Stomach (tissue), 19 donors: ENCODE measurements at places on chromosomes 16 and 17.
A peak's percentile ranks its signal among the peaks of the same experiment; 100 is the strongest.

DNA sequence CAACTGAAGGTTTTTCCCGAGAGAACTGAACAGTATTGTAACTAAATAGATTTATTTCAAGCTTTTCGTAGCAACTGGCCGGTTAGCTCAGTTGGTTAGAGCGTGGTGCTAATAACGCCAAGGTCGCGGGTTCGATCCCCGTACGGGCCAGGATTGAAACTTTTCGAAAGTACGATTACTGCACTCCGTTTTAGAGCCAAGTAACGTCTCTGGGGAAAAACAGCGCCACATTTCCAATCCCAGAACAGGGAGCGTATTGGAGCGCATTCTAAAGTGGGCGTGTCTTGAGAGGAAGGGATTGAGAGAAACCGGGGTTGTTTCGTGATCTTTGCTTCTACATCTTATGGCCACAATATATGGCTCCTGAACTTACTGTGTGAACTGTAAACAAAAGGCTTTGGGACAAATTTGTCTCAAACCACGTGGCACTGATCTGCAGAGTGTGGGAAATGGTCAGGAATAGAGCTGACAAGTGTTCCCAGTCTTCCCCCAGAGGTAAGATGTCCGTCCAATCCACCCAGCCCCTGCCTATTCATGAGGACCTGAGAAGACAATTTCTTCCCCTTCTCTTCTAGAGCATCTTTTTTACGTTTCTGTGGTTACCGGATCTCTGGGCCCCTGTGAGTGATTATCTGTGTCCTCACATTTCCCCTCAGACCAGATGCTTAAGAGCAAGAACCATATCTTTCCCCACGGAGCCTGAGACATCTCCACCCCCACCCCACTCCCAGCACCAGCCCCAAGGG lies 2.3 kb downstream of the BORCS6 start:
- peak; percentile 95 for DNase-seq

- no peak for DNase-seq
These were observed 27.1 kb downstream of the HNF1B start for GRCh38 chr17:37717627-37718323.

DNA sequence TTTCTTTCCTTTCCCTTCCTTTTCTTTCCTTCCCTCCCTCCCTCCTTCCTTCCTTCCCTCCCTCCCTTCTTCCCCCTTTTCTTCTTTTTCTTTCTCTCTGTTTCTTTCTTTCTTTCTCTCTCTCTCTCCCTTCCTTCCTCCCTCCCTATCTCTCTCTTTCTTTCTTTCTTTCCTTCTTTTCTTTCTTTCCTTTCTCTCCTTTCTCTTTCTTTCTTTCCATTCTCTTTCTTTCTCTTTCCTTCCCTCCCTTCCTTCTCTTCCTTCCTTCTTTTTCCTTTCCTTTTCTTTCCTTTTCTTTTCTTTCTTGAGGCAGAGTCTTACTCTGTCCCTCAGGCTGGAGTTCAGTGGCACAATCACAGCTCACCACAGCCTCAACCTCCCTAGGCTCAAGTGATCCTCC lies 31.0 kb downstream of the DEXI start:
- no peak for DNase-seq

GRCh38 chr16:70696952-70697593 lies 11.2 kb upstream of the MTSS2 start:
- DNase-seq: peak; percentile 92

DNA sequence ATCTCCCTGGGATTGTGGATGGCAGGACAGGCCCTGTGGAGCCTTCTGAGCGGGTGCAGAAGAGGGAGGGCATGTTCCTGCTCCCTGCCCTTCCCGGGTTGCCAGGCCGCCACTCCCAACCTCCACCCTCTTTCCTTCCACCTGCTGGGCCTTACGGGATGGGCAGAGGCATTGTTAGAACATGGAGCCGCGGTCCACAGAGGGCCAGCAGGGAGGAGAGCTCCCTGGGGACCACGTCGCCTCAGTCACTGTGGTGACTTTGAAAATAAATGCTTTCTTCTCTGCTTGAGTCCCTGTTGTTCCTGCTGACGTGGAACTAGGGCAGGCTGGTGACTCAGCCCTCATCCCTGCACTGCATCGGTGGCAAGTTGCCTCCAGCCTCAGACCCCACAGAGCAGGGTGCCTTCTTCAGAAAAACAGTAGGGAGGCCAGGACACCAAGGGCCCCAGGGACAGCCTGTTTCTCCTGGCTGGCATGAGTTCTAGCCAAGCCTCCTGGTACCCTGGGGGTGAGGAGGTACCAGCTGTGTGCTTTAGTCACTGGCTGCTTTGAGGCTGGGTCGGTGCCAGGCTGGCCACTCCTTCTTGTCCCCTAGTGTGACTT lies 224.9 kb downstream of the SEC14L1 start:
- peak; percentile 79 for DNase-seq

DNA sequence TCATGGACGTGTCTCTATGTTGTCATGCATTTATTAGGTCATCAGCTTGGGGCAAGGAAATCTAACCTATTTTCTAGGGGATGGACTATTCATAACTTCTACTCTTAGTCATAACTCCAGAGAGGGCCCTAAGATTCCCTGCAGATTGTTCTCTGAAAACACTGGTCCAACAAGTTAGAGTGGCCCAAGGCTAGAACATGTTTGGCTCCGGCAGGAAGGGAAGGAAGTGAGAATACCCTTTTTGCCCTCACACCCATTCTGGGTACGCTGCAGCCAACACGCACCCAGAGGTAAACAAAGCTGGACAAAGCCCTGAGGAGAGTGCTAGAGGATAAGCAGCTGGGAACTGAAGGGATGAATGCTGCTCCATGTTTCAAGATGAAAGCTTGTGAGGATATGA lies 9.9 kb downstream of the C16orf86 start:
- DNase-seq: no peak

DNA sequence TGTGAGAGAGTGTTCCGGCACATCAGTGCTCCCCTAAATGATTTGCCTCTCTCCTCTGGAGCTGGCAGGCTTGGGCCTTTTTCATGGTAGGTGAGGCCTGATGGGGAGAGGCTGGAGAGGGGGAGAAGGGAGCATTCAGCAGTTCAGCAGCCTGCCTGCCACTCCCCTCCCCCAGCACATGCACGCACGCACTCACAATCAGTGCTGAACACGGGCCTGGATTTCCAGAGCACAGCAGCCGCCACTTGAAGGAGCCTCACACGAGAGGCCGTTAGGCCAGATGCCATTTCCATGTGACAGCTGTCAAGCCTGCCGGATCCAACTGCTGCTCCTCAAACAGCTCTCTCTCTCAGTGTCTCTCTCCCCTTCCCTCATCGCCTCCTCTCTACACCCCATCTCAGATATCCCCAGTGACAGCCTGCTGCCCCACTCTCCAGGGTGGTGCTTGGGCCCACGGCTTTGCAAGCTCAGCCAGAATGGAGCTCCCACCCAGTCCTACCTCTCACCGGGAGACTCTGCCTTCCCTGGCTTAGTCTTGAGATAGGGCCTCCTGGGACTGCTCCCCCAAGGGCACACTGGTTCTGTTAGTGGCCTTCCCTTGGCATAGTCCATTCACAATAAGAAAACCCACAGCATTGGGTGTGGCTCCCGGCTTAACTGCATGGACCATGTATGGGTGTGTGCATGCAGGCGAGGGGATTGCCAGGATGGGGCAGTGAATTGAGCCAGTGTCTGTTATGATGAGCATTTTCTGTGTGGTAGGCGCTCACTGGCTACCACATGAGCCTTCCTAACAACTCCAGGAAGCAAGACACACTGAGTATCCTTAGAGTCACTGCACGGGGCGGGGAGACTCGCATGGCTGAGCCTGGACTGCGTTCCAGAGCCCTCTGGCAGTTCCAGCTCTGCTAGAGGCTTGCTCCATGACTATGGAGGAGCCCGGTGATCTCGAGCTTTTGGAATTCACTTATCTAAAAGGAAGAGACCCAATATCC lies 226.2 kb downstream of the CCDC182 start:
- peak; percentile 76 for DNase-seq

DNA sequence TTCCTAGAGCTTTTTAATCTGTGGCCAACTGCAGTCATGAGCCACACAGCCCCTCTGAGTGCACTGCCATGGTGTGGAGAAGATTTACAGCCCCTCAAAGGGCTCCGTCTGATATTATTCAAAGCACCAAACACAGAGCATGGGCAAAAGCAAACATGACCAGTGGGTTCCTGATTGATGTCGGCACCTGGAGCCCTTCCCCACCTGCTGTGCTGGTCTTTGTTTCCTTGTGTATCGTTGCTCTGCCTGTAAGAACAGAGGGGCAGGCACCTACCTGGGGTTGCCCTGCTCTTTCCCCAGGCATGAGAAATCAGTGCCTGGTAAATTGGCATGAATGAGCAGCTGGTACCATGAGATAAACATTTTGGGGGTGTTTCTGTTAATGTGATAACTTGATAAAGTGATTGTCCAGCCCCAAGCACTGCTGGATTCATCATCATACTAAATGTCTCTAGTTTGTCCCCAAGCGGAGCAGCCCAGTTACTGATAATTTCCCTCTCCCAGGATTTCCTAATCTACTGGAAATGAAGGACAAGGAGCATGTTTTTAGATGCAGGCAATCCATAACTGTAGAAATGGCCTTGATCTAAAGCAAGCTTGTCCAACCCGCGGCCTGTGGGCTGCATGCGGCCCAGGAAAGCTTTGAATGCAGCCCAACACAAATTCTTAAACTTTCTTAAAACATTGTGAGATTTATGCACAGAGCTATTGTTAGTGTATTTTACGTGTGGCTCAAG lies 5.0 kb upstream of the SPIRE2 start:
- no peak for DNase-seq

DNA sequence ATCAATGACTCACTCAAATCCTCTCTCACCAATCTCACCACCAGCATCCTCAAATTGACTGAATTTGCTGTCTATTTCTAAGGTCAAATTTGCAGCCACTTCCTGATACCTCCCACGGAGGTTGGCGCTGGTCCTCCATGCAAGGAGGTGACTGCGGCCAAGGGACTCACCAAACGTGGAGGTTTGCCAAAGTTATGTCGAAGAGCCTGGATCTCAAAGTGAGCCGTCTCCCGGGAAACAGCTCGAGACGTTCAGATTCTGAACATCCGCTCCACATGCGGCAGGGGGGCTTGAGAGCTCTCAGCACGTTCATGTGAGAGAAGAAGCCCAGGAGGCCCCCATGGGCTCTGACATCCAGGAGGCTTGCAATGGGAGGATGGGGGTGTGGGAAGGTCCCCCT lies 22.6 kb downstream of the LGALS3BP start:
- peak; percentile 46 for DNase-seq

DNA sequence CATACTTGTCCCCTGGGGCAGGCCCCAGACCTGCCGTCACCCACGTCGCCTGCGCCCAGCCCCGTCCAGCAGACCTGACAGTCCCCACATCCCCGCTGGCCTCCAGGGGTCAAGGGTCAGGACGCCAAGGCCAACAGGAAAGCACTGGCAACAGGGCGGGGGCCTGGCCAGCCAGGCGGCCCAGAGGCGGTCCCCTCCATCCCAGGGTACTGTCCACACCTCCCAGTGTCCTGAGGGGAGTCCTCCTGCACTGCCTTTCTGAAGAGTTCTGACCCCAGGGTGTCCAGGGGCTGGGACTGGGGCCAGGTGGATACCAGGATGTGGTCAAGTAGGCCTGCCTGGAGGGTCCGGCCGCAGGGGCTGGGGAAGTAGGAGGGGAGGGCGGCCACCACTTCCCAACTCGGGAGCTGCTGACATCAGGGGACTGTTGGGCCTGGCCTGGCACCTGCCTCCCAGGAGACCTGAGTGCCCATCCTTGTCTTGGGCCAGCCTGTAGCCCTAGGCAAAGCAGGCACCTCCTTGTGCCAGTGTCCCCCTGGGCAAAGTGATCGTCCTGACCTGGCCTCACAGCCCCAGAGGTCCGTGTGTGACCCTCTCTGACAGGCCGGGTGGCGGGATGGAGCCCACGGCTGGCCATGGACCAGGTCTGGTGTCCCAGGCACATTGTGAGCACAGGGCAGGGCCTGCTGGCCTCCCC lies 6.7 kb upstream of the AXIN1 start:
- DNase-seq: no peak

DNA sequence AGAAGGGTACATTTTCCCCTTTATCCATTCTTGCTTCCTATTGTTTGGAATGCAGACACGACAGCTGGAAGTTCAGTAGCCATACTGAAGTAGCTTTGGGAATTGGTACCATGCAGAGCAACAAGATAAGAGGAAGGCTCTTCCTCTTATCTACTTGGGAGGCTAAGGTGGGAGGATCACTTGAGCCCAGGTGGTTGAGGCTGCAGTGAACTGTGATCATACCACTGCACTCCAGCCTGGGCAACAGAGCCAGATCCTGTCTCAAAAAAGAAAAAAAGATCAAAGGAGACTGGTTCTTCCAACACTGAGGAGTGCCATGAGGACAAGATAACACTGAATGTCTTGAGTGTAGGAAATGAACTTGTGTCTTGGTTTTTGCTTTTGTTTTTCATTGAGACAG lies 16.0 kb upstream of the RANGRF start:
- DNase-seq: no peak

DNA sequence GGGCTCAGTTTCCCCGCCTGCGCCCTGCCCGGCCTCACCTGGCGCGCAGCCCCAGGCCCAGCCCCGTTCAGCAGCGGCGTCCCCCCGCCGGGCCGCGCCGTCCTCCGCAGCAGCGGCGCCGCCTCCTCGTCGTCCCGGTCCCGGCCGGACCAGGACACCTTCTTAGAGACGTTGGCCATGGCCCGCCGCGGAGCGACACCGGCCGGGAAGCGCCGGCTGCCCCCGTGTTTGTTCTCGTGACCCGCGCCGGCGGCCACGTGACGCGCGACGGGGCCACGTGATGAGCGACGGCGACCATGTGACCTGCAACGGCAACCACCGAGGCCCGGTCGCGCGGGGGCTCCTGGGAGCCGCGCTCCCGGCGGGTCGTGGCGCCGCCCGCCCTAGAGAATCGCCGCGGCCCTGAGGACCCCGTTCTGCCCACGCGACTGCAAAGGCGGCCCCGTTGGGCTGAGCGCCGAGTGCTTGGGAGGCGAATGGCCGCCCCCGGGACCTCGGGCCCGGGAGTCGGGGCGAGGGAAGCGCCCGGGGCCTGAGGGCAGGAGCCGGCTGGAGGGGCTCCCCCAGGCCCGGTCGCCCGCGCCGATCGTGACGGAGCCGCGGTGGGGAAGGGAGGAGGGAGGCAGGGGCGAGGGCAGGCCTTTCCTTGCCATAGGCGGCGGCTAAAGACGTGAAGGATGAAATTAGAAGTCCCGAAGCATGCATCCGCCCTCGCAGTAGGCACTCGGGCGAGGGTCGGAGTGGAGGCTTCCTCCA lies at the start of gene CLCN7:
Gene CLCN7, minus strand, starts transcription at position 233 of the 756 bp plus-strand sequence. Its CDS starts 54 bp downstream, at position 179.
- peak; percentile 94 for DNase-seq

DNA sequence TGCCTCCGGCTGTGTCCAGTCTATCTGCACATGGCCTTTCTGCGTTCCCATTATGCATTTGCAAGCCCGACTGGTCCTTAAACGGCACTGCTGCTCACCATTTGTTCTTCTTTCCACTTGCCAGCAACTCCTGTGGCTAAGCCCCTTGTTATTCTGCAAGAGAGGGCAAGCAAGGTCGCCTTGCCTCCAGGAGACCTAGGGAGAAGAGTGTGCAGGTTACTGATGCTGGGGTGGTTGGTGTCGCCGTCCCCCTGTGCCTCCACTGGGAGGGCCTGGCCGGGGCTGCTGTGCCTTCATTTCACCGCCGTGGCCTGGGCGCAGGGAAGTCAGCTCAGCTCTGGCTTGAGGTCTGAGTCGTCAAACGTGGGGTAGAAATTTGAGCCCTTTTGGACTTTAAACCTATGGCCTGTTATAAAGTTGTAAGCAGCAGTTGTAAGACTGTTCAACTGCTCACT lies 12.7 kb downstream of the SLC6A4 start:
- peak; percentile 16 for DNase-seq

GRCh38 chr17:34902831-34903547 lies 58.3 kb downstream of the CCT6B start:
- DNase-seq: peak; percentile 38
